Stimulated activated CD8-positive, alpha-beta memory T cell treated with anti-CD3 and anti-CD28 coated beads, Interleukin-15, amount 100 ng/mL, for 48 hours (primary cell): ENCODE measurements at places on chromosomes 11 and 22.

DNA sequence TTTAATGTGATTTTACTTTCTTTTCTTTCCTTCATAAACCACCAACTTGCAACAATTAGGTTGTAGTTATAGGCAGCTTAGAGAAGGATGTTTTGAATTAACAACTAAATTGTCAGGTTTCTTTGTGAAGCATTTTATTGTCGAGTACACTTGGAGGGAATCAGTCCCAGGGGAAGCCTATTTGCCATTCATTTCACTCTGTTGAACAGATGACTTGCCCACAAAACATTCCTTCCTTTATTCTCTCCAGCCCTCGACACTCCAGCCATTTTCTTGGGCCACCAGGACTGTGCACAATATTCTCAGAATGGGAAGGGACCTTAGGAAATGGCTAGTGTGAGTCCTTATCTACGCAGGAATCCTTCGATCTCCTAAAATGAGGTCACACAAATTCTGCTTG is 620.6 kb downstream of the SOX6 start:
- DNase-seq, result no peak

- no peak for DNase-seq
These were observed 650 bp downstream of the CST6 start for GRCh38 chr11:66012371-66012945.

GRCh38 chr11:95308512-95309035 is 77.6 kb upstream of the SESN3 start:
- no peak for DNase-seq

DNA sequence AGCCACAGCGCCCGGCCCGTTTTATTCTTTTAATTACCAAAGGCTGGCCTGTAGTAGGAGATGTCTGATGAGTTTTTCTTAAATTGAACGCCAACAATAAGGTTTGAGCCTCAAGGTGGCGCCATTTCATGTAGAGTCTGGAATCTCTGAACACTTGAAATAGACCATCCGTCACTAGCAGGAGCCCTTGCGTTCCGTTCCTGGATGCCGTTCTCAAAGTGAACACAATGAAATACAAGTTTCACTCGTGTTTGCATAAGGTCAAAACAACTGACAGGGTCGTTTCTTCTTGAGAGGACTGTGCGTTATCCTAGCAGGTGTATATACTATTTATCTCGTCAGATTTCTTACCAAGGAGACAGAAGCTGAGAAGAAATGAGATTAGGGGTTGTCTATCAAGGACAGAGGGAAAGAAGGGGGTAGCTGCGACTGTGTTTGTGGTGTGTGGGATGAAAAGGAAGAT is 18.7 kb upstream of the SCGB1D1 start:
- peak; percentile 34 for DNase-seq

DNA sequence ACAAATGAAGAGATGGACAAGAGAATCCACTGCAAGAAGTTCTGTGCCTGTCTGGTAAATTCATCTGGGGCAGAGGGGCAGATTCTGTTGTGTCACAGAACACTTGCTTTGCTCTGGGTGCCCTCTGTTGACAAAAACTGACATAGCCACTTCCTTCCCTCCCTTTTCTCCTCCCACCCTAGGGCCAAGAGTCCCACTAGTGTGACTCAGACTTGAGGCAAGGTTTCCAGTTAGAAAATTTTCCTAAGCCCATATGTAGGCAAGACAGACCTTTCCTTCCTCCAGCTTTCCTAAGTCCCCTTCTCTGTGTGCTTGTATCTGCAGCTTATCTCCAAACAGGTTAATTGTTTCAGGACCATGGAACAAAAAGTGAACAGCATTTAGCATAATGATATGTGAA is 106.8 kb downstream of the RBFOX2 start:
- peak; percentile 13 for DNase-seq

DNA sequence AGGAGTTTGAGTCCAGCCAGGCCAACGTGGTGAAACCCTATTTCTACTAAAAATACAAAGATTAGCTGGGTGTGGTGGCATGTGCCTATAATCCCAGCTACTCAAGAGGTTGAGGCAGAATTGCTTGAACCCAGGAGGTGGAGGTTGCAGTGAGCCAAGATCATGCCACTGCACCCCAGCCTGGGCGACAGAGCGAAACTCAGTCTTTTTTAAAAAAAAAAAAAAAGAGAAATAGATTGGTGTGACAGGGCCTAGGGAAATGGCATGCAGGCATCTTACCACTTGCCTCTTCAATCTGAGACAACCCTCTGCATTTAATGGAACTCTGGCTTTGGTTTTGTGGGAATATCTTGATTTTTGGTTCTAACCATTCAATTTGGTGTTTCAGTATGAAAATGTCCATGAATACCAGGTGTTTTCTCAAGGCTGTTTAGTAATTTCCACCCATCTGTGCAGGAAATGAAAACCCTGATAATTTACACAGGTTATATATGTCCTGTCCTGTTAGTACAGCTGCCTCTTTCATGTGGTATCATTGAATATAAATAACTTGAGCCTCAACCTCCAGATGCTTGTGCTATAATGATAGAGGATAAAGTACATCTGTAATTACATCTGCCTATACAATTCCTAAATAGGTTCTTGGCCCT is 8.4 kb downstream of the XBP1 start:
- no peak for DNase-seq

GRCh38 chr22:22026157-22026831 is 43.7 kb upstream of the TOP3B start:
- no peak for DNase-seq

- no peak for DNase-seq
These were observed 442 bp downstream of the PELI3 start for GRCh38 chr11:66467034-66467659.

- no peak for DNase-seq
These were observed 722 bp upstream of the GUCY1A2 start for GRCh38 chr11:107018902-107019493.

DNA sequence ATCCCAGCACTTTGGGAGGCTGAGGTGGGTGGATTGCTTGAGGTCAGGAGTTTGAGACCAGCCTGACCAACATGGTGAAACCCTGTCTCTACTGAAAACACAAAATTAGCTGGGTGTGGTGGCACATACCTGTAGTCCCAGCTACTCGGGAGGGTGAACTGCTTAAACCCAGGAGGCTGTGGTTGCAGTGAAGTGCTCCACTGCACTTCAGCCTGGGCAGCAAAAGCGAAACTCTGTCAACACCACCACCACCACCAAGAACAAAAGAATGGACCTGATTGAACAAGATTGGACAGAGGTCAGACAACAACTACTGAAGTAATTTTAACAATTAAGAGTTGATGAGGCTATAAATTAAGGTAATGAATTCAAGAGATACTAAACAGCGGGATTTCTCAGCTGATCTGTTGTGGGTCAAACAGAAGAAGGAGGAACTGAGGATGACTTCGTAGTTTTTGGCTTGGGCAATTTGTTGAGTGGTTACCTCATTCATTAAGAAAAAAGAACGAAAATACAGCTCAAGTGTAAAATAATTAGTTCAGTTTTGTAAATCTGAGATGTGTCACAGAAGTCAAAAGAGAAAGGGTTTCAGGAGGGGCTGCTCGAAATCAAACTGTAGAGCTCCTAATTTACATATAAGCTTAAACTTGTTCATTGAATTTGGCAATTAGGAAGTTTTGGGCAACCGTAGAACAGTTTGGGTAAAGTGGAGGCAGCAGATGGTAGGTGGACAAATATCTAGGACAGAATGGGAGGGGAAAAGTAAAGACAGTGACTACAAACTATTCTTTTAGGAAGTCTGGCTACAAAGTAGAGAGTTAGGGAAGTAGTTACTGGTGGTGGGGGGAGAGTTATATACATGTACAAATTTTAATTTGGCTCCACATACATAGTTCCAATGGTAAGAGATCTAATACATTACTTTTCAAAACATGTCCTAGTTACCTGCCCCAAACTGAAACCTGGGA is 4.5 kb downstream of the IL18 start:
- DNase-seq, result no peak

DNA sequence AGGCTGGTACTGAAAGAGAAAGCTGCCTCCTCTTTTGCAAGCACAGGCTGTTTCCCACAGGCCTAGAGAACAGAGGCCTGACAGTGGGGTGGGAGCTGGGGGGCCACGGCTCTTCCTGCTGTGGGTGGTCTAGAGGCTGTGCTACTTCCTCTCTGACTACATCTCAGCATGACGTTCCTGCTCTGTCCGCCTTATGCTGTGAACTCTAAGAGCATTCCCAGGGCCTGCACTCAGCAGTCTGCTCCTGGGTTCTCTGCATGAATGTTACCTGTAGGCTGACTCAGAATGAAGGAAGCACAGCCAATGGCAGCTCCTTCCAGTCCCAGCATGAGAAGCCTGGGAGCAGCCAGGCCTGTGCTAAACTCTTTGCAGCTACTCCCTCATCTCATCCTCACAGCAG is 534.3 kb downstream of the NTM start:
- DNase-seq, result no peak

- no peak for DNase-seq
These were observed 684.0 kb upstream of the CCDC90B start for GRCh38 chr11:83970061-83970671.

- DNase-seq, result no peak
These were observed 94.3 kb upstream of the ARHGAP42 start for GRCh38 chr11:100592619-100593260.

DNA sequence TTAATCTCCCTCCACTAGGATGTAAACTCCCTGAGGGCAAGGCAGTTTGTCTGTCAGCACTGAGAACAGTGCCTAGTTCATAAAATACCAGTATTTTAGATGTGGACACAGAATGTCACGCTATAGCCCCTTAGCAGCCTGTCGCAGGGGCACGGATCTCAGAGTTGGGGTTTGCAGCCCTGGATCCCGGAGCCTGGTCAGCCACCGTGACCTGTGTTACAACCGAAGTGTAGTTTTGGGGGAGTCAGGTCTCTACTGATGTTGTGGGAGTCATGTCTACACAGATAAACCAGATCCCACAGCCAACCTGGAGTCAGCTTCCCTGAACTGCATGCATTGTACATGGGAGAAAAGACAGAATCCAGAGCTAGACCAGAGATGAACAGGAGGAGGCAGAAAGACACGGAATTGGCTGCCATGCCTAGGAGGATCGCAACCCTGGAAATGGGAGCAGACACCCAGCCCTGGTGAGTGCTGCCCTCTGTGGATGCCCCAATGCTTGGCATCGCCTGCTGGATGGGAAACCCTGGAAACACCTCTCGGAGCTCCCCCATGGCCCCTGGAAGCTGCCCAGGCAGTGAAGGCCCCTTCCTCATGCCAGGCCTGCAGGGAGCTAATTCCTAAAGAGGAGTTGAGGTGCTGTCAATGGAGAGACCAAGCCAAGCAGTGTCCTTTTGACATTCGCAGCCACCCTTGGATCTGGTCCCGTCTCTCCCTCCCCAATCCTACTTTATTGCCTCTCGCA is 851.3 kb downstream of the TBC1D22A start:
- DNase-seq, result no peak

DNA sequence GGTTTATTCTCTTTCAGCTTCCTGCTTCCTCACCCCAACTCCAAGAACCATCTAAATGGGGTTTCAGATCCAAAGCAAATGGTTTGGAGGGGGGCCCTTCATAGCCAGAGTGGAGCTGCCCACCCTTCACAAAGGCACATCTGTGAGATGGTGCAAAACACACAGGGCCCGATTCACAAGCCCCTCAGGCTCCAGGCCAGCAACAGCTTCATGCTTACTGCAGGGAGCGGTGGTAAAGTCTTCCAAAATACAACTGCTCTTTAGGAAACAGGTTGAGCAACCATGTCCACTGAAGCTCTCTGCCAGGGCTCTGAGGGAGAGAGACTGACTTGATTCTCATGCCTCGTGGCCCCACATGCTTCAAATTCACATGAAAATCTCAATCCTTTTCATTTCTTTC is 213.0 kb upstream of the NARS2 start:
- DNase-seq, result no peak

- no peak for DNase-seq
These were observed 75.5 kb upstream of the CLDN5 start for GRCh38 chr22:19599626-19600243.

DNA sequence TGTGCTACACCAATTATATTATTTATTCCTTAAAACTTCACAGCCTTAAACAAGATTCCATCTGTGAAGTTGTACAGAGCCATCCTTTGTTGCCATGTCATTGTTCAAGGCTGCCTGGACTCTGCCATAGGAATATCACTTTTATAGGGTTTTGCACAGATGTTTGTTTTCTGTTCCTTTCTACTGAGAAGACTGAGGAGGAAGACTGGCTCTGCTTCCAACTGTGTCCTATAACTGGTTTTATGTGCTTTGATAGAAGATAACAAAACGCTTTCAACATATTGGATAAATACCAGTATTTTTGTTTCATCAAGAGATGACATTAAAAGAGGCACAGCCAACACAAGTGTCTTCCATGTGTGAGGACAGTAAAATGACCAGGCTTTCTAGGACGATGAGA is 120.6 kb downstream of the CD44 start:
- DNase-seq, result no peak

DNA sequence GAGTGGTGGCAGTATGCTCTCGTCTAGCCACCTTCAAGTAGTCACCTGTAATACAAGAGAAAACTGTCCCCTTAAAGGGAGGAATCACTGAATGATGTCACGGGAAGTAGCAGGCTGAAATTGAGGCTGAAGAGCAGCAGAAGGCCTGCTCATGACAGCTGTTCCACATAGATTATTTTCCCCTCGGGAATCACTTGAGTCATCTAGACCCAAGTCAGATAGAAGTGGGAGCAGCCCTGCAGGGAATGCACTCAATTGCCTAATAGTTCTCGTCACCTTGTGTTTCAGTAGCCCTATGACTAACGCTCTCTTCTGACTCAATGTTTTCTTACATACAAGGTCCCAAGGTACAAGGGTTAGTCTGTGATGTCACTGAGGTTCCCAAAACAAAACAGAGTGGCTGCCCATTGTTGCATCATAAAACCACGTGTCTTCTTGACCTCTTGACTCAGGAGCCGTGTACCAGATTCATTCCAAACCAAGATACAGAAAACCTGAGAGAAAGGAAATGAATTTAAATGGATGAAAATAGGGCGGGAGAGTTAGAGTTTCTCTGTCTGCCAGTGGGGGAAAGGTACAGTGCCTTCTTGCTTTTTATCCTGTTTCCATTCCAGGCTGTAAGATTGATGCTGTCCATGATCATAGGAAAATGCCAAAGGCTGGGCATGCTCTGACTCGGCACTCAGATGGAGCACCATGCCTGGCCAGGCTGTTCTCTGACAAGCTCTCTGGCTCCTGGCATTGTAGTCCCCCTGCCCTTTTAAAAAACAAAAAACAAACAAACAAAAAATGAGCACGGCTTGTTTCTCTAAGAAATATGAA is 21.6 kb upstream of the C11orf96 start:
- no peak for DNase-seq

- DNase-seq, result no peak
These were observed 400.4 kb downstream of the TBC1D22A start for GRCh38 chr22:47162865-47163264.
